ENCODE measurements at places on chromosomes 12 and 14.

DNA sequence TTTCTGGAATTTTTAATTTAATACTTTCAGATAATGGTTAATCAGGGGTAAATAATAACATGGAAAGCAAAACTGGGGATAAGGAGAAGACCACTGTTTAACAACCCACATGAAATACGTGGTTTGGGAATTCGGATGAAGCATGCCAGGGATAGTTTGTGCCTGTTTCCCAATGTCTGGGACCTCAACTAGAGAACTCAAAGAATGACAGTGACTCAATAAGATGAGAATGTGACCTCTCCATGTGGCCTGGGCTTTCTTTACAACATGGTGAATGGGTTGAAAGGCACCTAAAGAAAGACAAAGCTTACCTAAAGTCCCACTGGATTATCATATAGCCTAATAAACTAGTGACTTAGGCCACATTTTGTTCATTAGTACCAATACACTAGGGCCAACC, 460.3 kb upstream of the LRFN5 start:
- DNase-seq = peak; percentile 0

- no peak for DNase-seq
These were observed 18.1 kb downstream of the FAM186B start for GRCh38 chr12:49587174-49587908.

GRCh38 chr12:88729196-88729595, 148.9 kb upstream of the KITLG start:
- DNase-seq = no peak

DNA sequence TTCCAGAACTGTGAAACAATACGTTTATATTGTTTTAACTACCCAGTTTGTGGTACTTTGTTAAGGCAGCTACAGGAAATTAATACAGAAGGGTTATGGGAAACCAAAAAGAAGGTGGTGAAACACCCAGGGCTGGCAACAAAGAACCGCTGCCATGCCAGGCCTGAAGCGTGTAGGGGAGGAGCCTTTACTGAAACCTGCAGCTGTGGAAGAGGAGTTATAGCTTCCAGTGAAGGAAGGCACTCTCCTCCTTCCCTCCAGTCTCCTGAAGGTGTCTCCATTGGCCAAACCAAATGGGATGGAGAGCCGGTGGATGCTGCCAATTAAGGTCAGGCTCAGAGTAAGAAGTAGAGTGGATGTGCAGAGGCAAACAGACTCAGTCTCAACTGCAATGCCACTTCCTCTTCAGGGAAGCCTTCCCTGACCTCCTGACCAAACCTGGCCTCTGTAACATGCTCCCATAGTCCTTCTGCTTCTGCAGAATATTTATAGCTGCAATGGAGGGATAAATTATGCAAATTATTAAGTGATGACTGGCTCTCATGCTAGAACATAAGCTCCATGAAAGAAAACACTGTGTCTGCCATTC, 168.3 kb downstream of the DAD1 start:
- no peak for DNase-seq
